ENCODE measurements at places on chromosomes 16 and 17.

- DNase-seq: peak; percentile 28
Measured at GRCh38 chr16:51818342-51818944, 667.4 kb upstream of the SALL1 start.

DNA sequence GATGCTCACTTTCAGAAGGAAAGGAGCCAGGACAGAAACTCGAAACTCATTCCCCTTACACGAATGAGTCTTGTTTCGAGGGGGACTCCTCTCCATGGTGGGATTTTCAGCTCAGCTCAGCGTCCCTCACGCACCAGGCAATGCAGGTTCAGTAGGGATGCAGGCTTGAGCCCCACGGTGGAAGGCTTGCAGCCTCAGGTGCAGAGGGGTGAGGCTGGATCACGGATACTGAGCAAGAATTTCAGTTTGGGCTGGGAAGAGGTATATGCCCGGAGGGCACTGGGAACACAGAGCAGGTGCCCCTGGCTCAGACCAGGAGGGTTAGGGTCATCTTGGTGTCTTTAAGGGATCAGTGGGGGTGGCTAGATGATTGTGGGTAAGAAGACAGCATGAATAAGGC lies 344.9 kb upstream of the TNRC6C start:
- no peak for DNase-seq

GRCh38 chr17:57292091-57292490 lies 35.8 kb downstream of the MSI2 start:
- DNase-seq: no peak

DNA sequence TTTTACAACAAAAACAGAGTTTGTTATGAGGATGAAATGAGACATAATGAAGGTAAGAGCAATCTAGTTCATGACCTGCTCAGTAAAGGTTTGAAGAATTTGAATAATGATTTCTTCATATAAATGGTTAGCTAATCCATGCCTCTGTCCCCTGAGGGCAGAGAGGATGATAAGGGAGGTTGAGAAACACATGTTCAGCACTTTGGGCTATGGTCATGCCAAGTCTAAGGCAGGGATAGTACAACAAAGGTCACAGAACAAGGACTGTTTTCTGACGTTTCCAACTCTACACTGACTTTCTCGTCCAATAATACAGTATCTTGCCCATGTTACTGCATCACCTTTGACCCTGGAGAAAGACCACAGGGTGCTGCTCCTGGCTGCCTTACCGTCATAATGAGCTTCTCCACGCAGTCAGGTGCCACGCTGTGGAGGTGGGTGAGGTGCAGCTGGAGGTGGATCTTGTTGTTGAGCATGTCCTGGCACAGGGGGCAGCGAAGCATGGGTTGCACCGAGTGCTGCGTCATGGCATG lies 236.7 kb downstream of the ZFHX3 start:
- no peak for DNase-seq

- DNase-seq: peak; percentile 15
Measured at GRCh38 chr17:77354670-77355455, 214.1 kb downstream of the SEC14L1 start.

- DNase-seq: peak; percentile 89
Measured at GRCh38 chr16:81035398-81035974, at the start of gene ATMIN. Gene ATMIN (plus strand): TSS chr16:81035842. CDS start chr16:81035871, 29 bp downstream.

DNA sequence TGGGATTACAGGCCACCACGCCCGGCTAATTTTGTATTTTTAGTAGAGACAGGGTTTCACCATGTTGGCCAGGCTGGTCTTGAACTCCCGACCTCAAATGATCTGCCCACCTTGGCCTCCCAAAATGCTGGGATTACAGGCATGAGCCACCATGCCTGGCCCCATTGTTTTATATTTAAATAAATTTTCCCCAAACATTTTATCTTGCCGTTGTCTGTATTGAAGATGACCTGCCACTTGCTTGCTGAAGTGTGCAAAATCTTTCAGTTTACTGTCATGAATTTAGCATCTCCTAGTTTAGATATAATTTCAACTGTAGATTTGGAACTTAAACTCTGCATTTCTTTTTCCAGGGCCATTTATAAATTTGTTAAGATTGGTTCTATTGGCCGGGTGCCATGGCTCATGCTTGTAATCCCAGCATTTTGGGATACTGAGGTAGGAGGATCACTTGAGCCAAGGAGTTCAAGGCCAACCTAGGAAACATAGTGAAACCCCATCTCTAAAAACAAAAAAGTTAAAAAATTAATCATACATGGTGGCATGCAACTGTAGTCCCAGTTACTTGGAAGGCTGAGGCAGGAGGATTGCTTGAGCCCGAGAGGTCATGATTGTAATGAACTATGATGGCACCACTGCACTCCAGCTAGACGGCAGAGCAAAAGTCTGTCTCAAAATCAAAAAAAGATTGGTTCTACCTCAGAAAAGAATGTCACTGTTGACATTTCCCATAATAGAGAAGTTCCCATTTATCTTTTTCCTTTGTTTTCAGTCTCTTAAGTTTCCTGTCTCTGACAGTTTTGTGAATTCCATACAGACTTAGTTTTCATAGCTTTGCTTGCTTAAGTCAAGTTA lies 84.4 kb downstream of the VMP1 start:
- no peak for DNase-seq

DNA sequence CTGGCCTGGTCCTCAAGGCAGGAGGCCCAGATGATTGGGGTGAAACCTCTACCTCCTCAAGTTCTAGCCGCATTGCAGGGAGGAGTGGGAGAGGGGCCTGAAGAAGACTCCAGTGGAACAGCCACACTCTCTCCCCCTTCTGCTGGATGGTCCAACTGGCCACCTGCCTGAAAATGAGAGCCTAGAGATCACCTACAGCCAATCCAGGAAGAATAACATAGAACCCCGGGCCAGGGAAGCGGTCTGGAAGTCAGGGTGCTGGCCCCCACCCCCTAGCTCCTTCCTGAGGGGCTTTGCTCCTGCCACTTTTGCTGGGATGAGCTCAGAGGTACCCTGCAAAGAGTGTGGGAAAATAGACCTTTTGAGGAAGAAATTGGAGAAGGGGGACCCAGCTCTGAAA lies 1.8 kb downstream of the SLC6A2 start:
- DNase-seq: no peak

GRCh38 chr16:74321356-74321755 lies 24.7 kb downstream of the PSMD7 start:
- no peak for DNase-seq

- DNase-seq: no peak
Measured at GRCh38 chr17:58348038-58348437, 4.0 kb downstream of the SUPT4H1 start.

GRCh38 chr16:84919269-84919668 lies 92.1 kb downstream of the ZDHHC7 start:
- no peak for DNase-seq

DNA sequence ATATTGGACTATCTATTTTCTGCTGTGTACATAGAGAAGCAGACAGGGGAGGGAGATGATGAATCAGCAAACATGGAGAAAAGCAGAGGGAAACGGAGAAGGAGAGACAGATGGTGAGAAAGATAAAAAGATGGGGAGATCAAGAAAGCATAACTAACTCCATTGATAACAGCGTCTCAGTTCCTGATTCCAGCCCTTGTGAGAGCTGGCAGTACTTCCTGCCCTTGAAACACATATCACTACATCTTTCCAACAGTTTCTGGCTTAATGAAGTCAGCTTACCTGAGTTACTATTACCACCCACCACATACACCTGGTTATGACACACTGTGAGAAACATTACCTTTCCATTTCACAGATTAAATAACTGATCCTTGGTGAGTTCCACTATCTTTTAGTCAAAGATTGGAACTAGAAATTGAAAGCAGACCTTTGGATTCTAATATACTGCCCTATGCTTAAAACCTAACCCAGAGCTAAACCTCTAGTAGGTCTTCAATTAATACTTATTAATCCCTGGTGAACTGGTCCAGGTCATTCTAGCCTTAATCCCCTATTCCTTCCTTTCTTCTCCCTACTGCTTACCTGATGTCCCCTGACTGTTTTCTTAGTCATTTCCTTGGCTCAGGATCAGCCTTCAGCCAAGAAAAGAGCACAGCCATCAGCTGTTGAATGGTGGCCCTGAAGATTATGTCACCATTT lies 346.6 kb upstream of the CCL2 start:
- no peak for DNase-seq

DNA sequence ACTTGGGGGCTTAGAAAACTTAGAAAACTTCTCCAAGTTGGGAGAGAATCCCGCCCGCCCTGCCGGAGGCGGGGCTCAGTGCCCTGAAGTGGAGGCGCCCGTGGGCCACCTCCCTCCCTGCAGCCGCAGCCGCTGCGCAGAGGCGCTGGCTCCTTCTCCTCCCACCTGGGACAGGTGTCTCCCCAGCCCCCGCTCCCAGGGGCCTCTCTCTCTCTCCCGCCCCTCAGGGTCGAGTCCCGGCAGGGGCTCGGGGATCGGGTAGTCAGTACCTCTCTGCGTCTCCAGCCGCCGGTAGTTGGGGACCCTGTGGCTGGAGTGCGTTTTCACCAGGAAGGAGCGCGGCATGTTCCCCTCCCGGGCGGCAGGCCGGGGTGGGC lies 257 bp downstream of the SNAI3 start:
- no peak for DNase-seq

- DNase-seq: no peak
Measured at GRCh38 chr16:89791278-89791995, 25.0 kb downstream of the FANCA start.

- DNase-seq: no peak
Measured at GRCh38 chr16:81610144-81610842, 165.7 kb downstream of the CMIP start.

DNA sequence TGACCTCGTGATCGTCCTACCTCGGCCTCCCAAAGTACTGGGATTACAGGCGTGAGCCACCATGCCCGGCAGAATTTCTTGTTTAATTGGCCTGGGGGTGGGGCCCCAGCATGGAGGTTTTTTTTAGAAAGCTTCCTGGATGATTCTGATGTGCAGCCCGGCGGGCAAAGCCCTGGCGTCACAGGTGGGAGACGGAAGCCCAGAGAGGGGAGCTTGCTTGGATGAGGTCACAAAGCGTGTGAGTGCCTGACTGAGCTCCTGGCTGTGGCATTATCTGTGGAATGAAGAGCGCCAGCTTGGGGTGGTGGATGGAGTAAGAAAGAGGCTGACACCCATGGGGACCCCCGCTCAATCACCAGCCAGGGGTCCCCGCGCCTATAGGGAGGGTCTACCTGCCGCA lies 4.1 kb downstream of the VASN start:
- DNase-seq: no peak

- no peak for DNase-seq
Measured at GRCh38 chr16:77913738-77914253, 108.6 kb upstream of the CLEC3A start.

DNA sequence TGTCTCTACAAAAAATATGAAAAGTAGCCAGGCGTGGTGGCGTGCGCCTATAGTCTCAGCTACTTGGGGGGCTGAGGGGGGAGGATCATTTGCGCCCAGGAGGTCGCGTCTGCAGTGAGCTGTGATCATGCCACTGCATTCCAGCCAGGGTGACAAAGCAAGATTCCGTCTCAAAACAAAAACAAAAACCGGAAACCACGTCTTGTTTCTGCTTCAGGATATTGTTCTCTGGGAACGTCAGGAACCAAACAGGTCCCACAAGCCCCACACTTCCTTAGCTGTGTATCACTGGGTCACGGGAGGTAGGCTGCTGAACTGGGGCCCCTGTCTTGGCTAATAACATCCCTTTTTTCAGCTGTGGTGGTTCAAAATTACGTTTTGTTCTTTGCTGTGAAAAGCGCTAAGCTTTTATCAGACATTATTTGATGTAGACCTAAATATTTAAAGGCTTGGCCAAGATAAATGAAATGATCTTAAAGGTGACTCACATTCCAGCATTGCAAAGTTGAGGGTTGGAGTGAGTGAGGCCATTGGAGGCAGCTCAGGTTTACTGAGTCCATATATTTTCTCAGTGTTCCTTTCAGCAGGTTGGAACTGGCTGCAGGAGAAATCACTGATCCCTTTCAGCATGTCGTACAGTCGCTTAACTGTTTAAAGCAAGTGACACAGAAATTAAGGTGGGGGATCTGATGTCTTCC lies 16.4 kb upstream of the SEC14L1 start:
- no peak for DNase-seq

DNA sequence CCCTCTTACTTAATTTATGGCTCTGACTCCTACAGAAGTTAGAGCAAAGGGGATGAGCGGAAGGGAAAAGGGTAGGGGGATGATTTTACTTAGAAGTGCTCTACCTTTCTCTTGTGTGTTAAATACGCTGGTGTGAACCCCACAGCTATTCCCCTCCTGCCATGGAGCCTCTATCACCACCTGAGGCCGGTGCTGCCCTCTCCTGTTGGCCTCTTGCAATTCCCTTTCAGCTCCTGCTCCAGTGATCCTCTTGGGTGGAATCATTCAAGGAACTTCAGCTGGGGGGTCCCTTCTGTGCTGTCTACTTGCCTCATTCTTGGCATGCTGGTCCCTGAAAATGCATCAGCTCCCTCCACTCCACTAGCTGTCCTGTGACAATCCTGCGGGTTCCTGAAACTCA lies 41.8 kb upstream of the CDH8 start:
- DNase-seq: no peak

GRCh38 chr16:77885571-77886295 lies 97.4 kb downstream of the VAT1L start:
- no peak for DNase-seq

- DNase-seq: no peak
Measured at GRCh38 chr16:49698931-49699840, 156.7 kb downstream of the ZNF423 start.

DNA sequence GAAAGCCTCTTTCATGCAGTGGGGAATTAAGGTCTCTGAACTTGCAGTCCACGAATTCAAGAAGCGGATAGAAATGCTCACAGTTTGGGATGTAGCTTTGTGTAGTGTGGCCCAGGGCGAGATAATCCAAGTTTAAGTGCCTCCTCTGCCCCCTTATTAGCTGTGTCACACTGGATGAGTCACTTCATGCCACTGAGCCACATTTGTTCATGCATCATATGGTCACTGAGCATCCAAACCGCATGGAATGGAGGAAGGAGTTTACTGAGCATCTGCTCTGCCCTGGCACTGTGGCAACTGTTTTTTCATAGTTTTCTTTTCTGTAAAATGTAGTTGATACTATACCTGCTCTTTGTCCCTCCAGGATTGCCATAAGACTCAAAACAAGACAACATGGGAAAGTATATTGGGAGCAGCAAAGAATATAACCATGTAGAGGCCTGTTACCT lies 15.1 kb upstream of the DHX8 start:
- no peak for DNase-seq

GRCh38 chr17:74918906-74919305 lies 4.1 kb downstream of the USH1G start:
- DNase-seq: no peak

- peak; percentile 40 for DNase-seq
Measured at GRCh38 chr17:59361916-59362810, 30.7 kb downstream of the YPEL2 start.

- DNase-seq: no peak
Measured at GRCh38 chr17:75808905-75809621, 24.5 kb downstream of the UNK start.

DNA sequence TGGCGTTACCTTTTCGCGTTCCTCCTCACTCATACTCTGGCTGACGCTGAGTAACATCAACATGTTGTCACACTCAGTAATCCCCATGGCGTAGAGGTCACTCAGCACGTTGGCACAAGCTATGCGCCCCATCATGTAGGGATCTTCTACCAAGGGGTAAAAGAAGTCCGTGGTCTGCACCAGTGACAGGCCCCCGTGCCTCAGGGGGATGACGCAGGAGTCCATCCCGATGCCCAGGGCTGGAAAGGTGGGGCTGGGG lies 596 bp downstream of the SEPHS2 start:
- no peak for DNase-seq

GRCh38 chr17:71320009-71320796 lies 800.6 kb upstream of the SOX9 start:
- DNase-seq: no peak
